ENCODE measurements at places on chromosomes 5 and 9. TPM values are rescaled to one million over a fixed set of nuclear protein-coding genes. Genes with fewer than 3 reads are reported as not detected.

ZNF367 gene
- 1.7 TPM for total RNA-seq

OBP2B gene
- total RNA-seq = not detected

SLC4A9 gene
- 0.45 TPM for total RNA-seq

P4HA2 gene
- total RNA-seq = 32.0 TPM

TOR4A gene
- 12.9 TPM for total RNA-seq

CORO2A gene
- 3.5 TPM for total RNA-seq

PLEKHG4B gene
- 5.9 TPM for total RNA-seq

DNA sequence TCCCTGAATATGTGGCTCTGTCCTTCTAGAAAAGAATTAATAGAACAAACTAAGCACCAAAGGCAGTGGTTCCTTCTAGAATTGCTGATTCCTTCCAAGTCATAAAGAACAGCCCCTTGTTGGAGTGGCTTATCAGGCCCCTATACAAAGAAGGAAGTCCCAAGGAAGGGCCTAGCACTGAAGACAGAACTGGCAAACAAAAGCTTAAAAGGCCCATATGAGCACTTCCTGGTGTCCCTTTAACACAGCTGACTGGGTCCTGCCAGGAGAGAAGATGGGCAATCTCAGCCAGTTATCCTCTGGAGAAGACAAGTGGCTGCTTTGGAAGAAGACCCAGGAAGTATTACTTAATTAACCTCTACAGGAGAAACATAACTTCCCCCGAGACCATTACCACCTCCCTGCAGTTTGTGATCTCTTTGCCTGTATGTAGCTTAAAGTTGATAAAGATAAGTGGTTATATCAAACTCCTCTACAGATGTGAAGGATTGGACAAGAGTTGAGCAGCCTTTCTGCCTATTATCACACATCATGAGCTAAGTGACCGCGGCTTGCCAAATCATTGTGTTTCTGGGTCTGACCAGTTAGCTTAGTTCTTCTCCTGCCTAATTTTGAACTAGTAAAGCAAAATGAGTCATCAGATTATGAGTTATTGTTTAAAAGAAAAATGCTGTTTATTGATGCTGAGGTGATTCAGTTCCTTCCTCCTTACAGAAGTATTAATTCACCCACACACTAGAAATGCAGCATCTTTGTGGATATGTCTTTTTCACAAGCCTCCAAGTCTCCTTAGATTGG is 13.3 kb upstream of the STING1 start:
- peaks cover 21% of the 10 kb centered on the region for H3K4me1 ChIP-seq
- H3K27me3 ChIP-seq = no peaks in the 10 kb centered on the region
- no peak for DNase-seq
- no peak overlapping the region for H3K27ac ChIP-seq

DNA sequence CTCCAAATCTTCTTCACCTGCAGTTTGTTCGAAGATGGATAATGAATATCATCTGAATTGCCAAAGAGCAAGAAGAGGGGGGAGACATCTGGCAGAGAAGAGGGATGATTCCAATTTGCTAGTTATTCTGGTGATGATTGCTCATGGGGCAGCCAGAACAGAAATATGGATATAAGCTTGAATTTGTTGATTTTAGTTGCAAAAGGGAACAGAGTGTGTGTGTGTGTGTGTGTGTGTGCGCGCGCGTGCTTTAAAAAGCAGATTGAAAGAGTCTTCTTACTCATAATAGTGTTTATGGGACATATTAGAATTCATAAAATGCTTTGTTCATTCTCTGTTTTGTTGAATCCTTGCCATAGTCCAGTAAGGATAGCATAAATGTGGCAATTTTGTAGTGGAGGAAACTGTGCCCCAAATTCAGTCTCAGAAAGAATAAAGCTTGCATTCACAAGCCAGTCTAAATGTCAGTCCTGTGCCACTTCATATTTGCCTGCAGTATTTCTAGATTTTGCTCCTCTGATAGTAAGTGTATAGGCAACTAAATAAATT is 436.3 kb upstream of the KLF4 start:
- no peaks in the 10 kb centered on the region for H3K27me3 ChIP-seq
- DNase-seq = no peak
- H3K36me3 ChIP-seq = no peaks in the 10 kb centered on the region
- H3K4me3 ChIP-seq = no peak overlapping the region
- no peaks in the 10 kb centered on the region for H3K4me1 ChIP-seq
- H3K27ac ChIP-seq = no peak overlapping the region

DNA sequence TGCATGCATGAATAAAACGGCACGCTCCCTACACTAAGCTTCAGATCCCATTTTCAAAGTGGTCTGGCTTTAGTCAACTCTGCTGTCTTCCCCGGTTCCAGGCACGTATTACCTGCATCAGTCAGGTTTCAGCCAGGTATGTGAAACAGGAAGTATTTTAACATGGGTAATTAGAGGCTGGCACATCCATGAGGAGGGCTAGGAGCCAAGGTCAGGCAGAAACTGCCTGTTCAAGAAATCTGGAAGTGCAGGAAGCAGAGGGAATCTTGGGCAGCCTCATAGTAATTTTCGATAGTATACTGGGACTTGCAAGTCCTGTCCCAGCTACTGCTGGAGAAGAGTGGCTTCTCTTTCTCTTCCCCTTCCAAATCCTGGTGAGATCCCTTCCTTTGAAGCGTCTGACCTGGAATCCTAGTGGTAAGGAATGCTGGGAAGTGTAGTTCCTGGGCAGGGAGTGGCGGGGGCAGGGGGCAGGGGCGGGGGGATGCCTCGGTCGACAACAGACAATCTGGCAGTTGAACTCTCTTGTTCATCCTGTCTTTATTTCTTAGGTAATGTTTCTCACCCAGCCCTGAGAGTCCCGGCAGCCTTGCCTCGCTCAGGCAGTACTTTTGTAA is 403.1 kb downstream of the TLE4 start:
- H3K27me3 ChIP-seq = no peaks in the 10 kb centered on the region
- no peak overlapping the region for H3K27ac ChIP-seq
- H3K36me3 ChIP-seq = no peaks in the 10 kb centered on the region
- H3K4me1 ChIP-seq = no peaks in the 10 kb centered on the region
- DNase-seq = no peak

DNA sequence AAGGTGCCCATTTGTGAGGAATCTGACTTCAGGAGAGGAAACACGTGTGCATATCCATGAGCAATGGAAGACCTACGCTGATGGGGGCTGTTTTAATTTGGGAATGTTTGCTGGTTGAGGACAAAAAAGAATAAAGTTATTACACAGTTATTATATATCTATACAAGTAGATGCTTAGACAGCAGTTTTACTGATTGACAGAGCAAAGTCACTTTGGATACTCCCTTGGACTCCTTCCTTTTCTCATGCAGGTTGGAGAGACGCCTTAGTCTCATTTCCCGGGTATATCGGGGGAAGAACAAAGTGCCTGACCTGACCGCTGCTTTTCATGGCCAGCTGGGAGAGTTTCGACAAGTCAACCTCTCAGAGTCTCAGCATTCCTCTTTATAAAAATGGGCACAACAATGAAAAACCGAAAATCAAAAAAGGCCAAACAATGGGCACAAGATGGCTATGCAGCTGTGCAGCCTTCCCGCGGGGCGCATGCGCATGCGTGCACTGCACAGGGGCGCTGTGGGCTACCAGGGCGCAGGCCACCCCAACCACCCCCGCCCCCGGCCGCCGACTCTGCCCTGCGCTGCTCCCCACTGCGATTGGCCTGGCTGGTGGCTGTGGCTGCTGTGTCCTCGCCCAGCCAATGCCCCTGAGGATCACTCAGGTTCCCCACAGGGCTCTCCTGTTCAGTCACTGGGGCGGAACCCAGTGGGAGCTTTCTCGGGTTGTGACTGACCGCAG is 18.1 kb downstream of the NFIL3 start:
- H3K4me3 ChIP-seq = no peak overlapping the region
- H3K27me3 ChIP-seq = no peaks in the 10 kb centered on the region
- no peak overlapping the region for H3K27ac ChIP-seq
- no peak for DNase-seq
- peaks cover 7% of the 10 kb centered on the region for H3K36me3 ChIP-seq

- H3K27ac ChIP-seq = peak overlapping the region; percentile 90
- no peaks in the 10 kb centered on the region for H3K36me3 ChIP-seq
- peak; percentile 45 for DNase-seq
- H3K27me3 ChIP-seq = no peaks in the 10 kb centered on the region
- H3K4me3 ChIP-seq = no peak overlapping the region
These were observed 79.1 kb downstream of the ZNF618 start for GRCh38 chr9:113955076-113955752.

DNA sequence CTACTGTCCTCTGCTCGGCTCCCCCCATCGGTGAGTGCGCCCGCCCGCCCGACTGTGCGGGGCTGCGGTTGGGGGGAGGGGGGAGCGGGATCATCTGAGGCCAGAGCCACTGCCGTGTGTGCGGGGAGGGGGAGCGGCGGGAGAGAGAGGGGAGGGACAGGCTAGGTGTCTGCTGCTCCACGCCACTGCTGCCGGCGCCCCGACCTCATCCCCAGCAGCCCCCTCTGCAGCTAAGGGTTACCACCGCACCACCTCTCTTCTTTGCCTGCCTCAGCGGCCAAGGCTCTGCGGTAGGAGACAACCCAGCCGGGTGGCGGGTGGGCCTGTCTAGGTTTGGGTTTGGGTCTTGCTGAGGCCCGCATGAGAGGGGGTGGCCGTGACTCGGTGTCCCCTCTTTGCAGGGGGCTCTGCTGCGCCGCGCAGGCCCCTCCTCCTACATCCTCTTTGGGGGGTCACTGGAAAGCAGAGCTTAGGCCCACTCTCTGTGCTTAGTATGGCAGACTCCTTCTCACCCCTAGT is 670 bp upstream of the PURA start:
- H3K27ac ChIP-seq = peak overlapping the region; percentile 92
- H3K27me3 ChIP-seq = no peaks in the 10 kb centered on the region
- H3K36me3 ChIP-seq = no peaks in the 10 kb centered on the region
- DNase-seq = peak; percentile 22

DNA sequence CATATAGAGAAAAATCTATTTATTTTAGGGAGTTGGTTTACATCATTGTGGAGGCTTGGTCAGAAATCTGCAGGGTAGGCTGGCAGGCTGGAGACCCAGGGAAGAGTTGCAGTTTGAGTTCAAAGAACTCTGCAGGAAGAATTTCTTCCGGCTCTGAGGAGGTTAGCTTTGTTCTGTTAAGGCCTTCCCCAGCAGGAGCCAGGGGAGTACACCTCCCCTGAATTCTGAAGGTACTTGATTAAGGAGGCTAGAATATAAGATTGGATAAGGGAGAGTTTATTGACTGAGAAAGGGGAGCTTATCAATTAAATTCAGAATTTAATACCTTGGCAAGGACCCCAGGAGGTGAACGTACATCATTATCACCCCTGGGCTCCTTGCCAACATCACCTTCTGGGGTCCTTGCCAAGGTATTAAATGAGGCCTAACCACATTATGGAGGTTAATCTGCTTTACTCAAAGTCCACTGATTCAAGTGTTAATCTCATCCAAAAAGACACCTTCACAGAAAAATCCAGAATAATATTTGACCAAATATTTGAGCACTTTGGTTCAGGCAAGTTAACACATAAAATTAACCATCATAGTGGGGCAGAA is 351.7 kb downstream of the CWC27 start:
- H3K27me3 ChIP-seq = no peaks in the 10 kb centered on the region

GRCh38 chr5:84378420-84378819 is 6.3 kb downstream of the EDIL3 start:
- peaks cover 13% of the 10 kb centered on the region for H3K4me1 ChIP-seq
- H3K4me3 ChIP-seq = no peak overlapping the region
- peaks cover 2% of the 10 kb centered on the region for H3K27me3 ChIP-seq
- H3K27ac ChIP-seq = no peak overlapping the region
- no peak for DNase-seq
- no peaks in the 10 kb centered on the region for H3K36me3 ChIP-seq

DNA sequence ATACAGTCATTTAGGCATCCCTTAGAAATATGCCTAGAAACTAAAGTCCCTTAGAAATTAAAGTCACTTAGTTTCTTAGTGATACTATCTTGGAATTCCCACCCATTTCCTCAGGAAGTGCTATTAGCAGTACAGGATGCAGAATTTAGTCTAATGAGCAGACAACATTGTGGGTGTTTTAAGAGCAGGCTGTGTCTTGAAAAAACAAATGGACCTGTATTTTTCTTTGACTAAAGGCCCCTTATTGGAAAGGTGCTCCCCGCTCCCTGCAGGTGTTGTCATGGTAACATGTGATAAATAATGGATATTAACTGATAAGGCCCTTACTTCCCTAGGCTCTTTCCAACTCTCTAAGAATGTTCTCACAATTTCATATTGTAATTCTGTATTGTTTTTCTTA is 38.8 kb upstream of the STARD4 start:
- no peak overlapping the region for H3K4me3 ChIP-seq
- peaks cover 3% of the 10 kb centered on the region for H3K4me1 ChIP-seq
- H3K36me3 ChIP-seq = no peaks in the 10 kb centered on the region
- no peaks in the 10 kb centered on the region for H3K27me3 ChIP-seq
- DNase-seq = no peak

- H3K27ac ChIP-seq = no peak overlapping the region
- no peak for DNase-seq
- no peak overlapping the region for H3K4me3 ChIP-seq
- no peaks in the 10 kb centered on the region for H3K27me3 ChIP-seq
These were observed 164.5 kb downstream of the SPATA31D1 start for GRCh38 chr9:82153032-82153431.

DNA sequence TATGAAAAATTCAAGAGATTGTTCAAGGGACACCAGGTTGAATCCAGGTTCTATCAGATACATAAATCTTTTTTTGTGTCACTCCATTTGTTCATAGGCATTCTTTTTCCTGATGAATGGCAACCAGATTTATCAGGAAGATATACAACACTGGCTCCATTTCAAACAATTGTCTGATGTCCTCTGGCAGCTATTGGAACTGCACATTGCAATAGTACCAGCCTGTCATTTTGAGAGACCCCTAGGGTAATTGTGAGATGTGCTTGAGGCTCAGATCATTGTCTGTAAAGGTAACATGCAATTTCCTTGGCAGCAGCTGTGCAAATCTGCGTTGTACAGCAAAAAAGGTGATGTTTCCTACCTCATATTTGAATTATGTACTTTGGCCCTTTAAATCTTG is 25.9 kb downstream of the KCTD16 start:
- no peak for DNase-seq
- H3K4me3 ChIP-seq = no peak overlapping the region
- no peaks in the 10 kb centered on the region for H3K27me3 ChIP-seq
- no peaks in the 10 kb centered on the region for H3K4me1 ChIP-seq

GRCh38 chr9:8684978-8685708 is 885.6 kb upstream of the DMAC1 start:
- no peaks in the 10 kb centered on the region for H3K36me3 ChIP-seq
- no peaks in the 10 kb centered on the region for H3K27me3 ChIP-seq
- no peak for DNase-seq
- no peak overlapping the region for H3K4me3 ChIP-seq

DNA sequence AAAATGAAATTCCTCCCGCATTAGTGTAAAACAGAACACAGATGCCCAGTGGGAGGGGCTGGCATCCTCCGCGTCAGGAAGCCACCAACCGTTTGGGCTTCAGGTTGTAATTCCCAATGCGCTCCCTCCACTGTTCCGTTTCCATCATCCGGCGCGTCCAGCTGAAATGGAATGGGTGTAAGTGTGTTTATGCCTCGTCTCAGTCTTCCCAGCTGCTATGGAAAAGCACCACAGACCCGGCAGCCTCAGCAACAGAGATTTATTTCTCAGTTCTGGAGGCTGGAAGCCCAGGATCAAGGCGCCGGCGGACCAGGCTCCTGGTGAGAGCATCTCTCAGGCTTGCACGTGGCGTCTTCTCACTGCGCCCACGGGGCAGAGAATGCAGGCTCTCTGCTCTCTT is 20.4 kb downstream of the KCNT1 start:
- no peaks in the 10 kb centered on the region for H3K4me1 ChIP-seq
- H3K27me3 ChIP-seq = no peaks in the 10 kb centered on the region
- no peak overlapping the region for H3K4me3 ChIP-seq

- no peak overlapping the region for H3K27ac ChIP-seq
- no peak overlapping the region for H3K4me3 ChIP-seq
- no peak for DNase-seq
- H3K4me1 ChIP-seq = peaks cover 68% of the 10 kb centered on the region
- H3K36me3 ChIP-seq = no peaks in the 10 kb centered on the region
- H3K27me3 ChIP-seq = no peaks in the 10 kb centered on the region
These were observed 11.0 kb downstream of the SLC44A1 start for GRCh38 chr9:105255421-105255820.

Data from thyroid gland (tissue), 4 donors.